NCI-H187 (cell line): ENCODE measurements at places on chromosomes 13 and 19.
A peak's percentile ranks its signal among the peaks of the same experiment; 100 is the strongest.

GRCh38 chr13:76991432-76991795 is 467 bp upstream of the CLN5 start:
- DNase-seq, result no peak

GRCh38 chr13:33197541-33197971 is 88.0 kb downstream of the STARD13 start:
- no peak for DNase-seq

DNA sequence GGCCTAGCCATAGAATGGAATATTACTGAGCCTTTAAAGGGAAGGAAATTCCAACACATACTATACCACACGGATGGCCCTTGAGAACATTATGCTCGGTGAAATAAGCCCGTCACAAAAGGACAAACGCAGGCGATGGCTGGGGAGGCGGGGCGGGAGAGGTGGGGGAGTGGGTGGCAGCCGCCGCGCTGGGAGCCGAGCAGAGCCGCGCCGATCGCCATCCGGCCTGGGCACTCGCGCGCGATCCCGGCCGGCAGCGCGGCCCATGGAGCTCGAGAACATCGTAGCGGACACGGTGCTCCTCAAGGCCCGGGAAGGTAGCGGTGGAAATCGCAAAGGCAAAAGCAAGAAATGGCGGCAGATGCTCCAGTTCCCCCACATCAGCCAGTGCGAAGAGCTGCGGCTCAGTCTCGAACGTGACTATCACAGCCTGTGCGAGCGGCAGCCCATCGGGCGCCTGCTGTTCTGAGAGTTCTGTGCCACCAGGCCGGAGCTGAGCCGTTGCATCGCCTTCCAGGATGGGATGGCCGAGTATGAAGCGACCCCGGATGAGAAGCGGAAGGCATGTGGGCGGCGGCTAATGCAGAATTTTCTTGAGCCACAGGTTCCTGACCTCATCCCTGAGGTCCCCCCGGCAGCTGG is 140.1 kb downstream of the ZDHHC20 start:
- no peak for DNase-seq

DNA sequence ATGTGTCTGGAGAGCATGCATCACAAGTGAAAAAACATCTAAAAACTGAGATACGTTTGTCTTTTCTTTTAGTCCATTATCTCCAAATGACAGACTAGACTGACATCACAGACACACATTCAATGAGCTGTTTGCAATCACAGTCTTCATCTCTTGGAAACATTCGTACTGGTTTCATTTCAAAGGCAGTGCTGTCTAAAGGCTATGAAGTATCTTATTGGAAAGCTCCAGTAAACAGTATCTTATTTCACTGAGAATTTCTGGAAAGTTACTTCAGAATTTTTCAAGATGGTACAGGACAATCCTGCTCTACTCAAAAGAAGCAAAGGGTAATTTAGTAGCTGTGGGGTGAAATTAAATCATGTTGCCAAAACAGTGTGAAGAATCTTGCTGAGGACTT is 53.5 kb upstream of the TNFRSF19 start:
- DNase-seq, result no peak

DNA sequence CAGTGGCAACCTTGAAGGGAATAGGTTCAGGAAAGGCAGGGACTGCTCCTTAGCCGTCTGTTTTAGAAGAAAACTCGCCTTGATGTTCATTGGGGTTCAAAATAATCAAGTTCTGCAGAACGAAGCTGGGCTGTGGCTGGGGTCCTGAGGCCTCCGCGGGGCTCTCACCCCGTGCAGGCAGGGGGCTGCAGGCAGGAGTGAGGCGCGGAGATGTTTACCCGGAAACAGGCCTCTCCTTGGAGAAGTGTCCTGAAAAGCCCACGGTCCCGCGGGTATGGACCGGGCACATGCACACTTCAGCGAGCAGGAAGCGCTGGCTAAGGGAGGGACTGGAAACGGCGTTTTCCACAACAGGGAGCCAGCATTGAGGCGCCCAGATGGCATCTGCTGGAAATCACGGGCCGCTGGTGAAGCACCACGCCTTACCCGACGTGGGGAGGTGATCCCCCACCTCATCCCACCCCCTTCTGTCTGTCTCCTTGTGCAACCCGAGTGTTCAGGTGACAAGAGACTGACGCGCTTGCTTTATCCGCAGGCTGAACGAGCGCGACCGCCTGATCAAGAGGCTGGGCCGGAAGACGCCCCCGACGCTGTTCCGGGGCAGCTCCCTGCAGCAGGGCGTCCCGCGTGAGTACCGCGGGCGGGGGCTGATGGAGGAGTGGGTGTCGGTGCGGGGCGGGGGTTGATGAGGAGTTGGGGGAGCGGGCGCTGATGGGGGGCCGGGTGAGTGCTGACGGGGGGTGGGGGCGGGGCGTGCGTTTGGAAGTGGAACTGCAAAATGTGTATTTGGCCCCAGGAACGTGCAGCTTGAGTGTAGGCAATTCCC is 39.6 kb downstream of the SHISA2 start:
- DNase-seq, result no peak

- no peak for DNase-seq
Observed at GRCh38 chr13:44746690-44747089, 170.6 kb upstream of the TSC22D1 start.

GRCh38 chr13:23645851-23646250 is 75.6 kb downstream of the TNFRSF19 start:
- no peak for DNase-seq

GRCh38 chr13:110826861-110827672 is 87.8 kb downstream of the ANKRD10 start:
- no peak for DNase-seq

- peak; percentile 60 for DNase-seq
Observed at GRCh38 chr19:10461047-10461949, 41.0 kb downstream of the PDE4A start.

DNA sequence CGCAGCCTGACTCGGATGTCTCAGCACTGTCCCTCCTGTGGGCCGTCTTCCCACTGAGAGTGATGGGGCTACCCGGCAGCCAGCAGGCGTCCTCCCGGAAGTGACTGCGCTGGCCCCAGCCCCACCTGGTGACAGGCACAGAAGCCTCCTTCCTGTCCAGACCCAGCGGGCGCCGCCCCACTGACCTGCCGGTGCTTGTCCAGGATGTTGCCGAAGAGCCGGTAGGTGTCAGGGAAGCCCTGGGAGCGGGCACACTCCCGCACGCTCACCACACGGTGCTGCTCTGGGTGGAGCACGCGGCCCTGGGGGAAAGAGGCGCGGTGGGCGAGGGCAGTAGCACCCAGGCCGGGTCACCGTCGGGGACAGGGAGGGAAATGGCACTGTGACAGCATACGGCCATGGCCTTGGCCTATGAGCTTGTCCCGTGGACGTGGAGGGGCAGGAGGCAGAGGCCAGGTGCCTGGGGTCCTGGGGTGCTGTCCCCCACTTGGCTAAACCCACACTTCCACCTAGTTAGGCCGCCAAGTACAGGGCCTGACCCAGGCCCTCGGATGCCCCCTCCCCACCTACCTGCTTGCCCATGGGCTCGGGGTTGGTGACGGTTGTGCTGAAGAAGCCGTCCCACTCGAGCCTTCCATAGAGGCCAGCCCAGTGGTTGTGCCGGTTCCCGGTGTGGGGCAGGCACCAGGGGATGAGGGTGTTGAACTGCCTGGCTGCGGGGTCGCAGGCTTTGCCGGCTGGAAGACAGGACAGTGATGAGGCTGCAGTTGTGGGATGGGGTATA is 16.0 kb upstream of the EIF3G start:
- no peak for DNase-seq

- no peak for DNase-seq
Observed at GRCh38 chr19:42052241-42052863, 17.7 kb downstream of the GRIK5 start.

DNA sequence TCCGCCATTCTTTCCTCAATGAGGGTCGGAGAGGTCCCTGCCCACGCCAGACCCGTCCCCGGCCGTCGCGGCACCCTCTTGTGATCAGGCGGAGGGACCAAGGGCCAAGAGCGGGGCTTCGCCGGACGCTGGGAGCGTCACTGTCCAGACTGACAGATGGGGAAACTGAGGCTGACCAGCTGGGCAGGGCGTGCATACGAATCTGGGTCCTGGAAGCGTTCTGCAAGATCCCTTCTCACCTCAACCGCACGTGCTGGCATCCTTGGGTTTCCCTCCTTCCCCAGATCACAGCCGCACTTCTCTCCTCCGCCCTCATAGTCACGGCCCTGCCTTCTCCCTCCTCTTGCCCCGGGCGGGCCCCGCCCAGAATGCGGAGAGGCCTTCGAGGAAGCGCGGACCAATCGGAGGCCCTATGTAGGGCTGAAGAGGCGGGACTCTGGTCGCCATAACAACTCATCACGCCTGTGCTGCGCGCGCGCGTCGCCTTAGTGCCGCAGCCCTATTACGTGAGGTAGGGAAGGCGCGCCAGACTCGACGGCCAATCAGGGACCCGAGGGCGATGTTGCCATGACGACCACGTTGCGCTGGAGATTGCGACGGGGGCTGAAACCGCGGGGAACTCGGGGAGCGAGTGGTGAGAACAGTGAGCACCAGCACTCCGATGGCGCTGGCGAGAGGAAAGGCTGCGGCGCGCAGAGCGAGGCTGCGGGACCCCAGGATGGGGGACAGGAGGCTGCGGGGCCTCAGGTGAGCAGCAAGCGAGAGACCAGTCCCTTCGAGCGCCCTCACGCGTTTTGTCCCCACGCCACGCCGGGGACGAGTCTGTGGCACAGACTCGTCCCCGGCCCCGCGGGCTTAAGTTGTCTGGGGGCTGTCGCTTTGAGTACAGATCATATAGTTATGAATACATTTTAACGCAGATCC is 5.7 kb downstream of the RNF225 start:
- DNase-seq, result peak; percentile 100

- DNase-seq, result peak; percentile 36
Observed at GRCh38 chr19:48490981-48491792, 20.4 kb downstream of the LMTK3 start.

- no peak for DNase-seq
Observed at GRCh38 chr19:20660473-20661140, 764 bp downstream of the ZNF626 start.

DNA sequence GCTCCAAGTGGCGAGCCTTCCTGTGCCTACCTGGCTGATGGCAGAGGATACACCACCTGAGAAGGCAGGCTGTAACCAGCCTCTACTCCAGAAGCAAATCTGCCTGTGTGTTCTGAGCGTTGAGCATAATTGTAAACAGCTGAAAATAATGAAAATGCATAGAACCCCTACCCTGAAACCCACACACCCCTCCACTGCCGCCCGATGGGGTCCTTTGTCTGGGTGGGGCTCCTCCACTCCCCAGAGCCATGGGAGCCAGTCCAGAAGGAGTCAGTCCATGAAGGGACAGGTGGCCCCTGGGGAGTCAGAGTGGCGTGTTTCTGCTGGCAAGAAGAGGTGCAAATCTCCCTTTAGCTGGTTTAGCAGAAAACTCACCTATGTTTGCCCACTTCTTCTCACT is 8.0 kb upstream of the SOX1 start:
- no peak for DNase-seq

DNA sequence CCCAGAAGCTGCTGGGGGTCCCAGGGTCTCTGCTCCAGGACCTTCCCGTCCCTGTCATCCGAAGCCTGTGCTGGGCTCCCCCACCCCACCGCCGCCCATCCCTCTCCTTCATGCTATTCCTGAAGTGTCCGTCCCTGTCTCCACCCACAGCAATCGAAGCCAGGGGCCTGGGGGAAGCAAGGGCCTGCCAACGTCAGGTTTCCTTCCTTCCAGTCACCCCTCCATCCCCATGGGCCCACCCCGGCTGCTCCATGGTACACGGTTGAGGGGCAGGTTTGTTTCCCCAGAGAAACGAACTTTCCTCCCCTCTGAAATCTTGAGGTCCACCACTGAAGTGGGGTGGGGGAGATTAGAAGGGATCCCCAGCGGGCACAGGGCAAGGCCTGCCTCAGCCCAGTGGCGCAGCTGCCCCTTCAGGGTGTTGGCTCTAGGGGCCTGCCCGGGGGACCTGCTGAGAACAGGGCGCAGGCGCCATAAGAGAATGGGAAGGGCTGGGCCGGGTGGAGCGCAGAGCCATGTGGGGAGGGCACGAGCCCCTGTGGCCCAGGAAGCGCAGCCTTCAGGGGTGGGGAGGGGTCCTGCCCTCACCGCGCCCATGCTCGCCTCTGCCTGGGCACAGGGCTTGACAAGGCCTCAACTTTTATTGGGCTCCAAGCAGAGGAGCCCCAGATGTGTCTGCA is 16.1 kb downstream of the CEBPG start:
- DNase-seq, result no peak

- no peak for DNase-seq
Observed at GRCh38 chr19:17633700-17634099, 54.5 kb downstream of the UNC13A start.

DNA sequence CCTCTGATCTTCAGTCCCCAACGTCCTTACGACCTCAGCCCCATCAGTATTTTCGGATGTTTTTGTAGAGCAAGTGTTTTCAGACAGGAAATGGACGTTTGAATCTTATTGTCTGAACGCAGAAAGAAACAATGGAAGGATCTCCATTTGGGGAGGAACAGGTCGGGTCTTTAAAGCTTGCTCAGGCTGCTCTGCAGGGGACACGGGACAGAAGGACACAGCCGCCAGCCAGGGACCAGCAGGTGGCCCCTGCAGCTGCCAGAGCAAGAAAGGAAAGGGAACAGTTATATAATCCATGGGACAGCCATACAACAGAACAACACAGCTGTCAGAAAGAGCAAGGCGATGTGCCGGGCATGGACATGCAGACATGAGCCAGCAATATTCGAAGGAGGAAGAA is 18.5 kb upstream of the IGLON5 start:
- DNase-seq, result no peak

DNA sequence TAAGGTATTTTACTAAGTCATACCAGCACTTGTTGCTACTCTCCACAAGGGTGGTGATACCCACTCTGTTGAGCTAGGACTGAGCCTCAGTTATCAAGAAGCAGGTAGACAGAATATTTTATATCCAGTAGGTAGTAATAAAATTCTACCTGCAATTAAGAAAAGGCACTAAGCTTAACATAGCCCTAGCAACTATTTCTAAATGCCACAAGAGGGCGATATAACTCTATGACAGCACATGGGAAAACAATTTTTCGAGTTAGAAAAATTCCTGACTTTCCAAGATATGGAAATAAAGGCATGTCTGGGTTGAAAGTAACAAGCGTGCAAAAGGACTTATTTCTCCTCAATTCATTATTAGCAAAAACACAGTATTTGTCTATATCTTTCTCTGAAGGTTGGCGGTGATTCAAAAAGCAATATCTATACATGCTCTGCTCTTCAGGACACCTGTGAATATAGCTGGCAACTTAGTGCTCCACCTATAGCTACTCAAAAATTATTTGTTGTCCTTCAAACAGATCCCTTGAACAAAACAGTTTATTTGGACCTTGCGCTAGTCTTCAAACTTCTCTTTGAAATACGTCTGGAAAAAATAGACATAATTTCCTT is 14.7 kb downstream of the CCDC169 start:
- DNase-seq, result no peak

DNA sequence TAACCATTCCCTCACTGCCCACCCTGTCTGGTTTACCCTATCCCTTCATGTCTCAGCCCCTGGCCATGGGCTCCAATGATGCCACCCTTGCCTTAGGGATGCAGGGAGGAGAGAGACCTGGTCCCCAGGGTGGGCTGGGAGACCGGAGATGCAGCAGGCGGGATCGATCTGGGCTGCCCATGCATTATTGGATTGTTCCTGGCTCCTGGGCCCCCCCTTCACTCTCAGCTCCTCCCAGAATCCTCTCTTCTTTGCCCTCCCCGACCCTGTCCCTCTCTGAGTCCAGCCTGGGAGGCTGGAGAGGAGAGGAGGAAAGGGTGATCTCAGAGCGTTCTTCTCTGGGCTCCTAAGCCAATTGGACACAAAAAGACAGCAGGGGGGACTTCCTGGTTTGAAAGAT is 5.8 kb downstream of the KASH5 start:
- DNase-seq, result no peak

GRCh38 chr19:28471731-28472510 is 741.0 kb downstream of the UQCRFS1 start:
- no peak for DNase-seq
